ENCODE measurements at places on chromosomes 6 and 20.

- no peak for DNase-seq
Measured at GRCh38 chr6:127182501-127182900, 64.0 kb downstream of the RSPO3 start.

DNA sequence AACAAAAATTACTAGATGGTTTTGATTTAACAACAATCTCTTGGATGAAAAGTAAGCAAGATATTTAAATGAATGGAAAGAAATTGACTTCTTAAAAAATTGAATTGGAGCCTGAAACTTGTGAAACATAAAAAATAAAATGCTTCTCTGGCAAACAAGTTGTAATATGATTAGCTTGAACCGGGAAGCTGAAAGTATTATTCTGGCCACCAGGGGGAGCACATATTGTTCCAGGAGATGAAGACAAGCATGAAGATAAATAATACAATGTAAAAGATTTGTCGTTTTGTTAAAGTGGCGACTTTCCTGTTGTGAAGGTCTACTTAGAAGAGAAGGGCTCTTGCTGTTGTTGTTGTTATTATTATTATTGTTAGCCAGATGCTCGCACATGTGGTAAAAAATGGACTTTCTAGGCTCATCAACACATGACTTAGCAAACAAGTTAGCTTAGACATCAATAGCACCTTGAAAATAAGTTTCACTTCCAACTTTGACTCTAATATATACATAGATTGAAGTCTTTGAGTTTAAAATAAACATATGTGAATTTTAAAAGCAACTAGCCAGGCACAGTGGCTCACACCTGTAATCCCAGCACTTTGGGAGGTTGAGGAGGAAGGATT lies 14.2 kb downstream of the PAX1 start:
- peak; percentile 40 for DNase-seq

DNA sequence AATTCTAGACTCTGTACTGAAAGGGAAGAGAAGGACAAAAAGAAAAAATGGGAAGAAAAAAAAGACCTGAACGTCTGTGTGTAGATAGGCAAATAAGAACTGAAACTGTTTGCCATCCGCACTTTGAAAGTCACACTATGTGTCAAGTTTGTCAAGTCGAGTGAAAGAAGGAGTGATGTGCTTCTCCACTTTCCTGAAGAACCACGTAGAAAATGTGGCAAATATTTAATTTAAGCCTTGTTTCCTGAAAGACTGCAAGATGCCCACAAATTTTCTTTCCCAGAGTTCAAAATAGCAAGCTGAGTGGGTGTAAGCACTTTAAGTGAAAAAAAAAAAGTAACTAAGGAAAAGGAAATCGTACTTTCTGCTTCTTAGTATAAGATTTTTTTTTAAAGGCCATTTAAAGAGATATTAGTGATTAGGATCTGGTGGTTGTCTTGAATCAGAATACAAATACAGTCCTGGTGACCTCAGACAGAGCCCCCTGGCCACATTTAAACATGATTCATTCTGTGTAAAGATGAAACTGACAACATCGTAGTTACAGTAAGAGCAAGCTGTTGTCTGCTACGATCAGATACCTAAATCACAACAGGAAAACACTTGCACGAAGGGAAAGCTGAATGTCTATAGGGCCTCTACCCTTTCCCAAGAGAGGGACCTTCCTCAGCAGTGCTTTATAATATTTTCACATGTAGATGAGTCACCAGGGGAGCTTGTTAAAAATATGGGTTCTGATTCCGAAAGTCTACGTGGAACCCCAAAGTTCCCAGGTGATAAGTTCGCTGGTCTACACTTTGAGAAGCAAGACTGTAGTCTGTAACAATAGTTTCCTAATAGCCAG lies 102.3 kb downstream of the HIVEP2 start:
- DNase-seq: no peak

GRCh38 chr6:32792901-32793435 lies 23.8 kb downstream of the HLA-DOB start:
- no peak for DNase-seq

DNA sequence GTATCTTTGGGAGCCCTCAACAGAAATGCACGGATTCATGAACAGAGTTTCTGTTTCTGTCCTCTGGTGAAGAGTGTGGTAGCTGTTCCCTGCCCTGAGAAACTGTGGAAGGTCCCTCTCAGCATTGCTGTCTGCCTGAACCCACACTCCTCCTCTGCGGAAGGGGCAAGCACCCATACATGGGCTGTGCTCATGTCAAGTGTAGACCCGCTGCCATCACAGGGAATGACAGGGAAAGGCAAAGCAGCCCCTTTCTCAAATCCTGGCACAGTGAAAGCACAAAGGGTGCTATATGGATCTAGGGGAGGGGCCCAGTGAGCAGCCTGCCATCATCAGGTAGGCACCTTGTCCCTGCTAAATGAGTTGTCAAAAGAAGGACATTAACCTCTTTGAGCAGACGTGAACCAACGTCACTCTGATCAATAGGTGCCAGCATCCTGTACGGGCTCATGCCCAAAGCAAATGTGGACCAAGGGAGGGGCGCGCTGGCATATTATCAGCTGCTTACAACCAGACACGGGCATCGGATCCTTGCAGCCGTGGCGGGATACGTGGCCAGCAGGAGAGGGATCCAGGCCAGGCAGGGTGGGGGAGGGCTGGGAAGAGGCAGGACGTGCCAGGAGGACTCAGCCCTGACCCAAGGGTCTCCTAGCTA lies 231.2 kb upstream of the PMEPA1 start:
- DNase-seq: peak; percentile 71

- no peak for DNase-seq
Measured at GRCh38 chr6:14083751-14084150, 33.8 kb upstream of the CD83 start.

DNA sequence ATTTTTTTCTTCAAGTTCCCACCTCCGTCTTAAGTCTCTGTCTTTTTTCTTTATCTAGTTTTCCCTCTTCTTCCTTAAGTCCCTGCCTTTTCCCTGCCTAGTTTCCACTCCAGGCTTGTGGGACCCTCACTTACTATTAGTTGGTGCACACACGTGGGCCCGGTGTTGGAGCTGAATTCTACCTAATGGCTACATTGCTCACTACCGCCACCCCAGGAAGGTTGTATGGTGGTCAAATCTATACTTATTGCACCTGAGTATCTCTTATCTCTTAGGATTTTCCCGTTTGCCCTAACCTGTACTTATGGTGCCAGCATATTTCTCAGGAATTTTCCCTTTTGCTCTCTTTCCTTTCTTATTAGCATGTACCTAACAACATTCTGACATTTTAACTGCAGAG lies 692.8 kb downstream of the EPM2A start:
- no peak for DNase-seq

- DNase-seq: no peak
Measured at GRCh38 chr20:51473771-51474170, 68.7 kb downstream of the NFATC2 start.

DNA sequence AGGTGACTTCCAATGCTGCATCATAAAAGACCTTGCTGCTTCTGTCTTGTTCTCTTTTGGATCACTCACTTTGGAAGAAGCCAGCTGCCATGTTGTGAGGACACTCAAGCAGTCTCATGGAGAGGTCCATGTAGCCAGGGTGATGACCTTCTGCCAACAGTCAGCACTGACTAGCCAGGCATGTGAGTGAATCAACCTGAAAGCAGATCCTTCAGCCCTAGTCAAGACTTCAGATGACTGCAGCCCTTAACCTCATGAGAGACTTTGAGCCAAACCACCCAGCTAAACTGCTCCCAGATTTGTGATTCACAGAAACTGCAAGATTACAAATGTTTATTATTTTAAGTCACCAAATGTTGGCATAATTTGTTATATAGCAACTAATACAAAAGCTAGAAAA lies 86.0 kb upstream of the IYD start:
- no peak for DNase-seq

DNA sequence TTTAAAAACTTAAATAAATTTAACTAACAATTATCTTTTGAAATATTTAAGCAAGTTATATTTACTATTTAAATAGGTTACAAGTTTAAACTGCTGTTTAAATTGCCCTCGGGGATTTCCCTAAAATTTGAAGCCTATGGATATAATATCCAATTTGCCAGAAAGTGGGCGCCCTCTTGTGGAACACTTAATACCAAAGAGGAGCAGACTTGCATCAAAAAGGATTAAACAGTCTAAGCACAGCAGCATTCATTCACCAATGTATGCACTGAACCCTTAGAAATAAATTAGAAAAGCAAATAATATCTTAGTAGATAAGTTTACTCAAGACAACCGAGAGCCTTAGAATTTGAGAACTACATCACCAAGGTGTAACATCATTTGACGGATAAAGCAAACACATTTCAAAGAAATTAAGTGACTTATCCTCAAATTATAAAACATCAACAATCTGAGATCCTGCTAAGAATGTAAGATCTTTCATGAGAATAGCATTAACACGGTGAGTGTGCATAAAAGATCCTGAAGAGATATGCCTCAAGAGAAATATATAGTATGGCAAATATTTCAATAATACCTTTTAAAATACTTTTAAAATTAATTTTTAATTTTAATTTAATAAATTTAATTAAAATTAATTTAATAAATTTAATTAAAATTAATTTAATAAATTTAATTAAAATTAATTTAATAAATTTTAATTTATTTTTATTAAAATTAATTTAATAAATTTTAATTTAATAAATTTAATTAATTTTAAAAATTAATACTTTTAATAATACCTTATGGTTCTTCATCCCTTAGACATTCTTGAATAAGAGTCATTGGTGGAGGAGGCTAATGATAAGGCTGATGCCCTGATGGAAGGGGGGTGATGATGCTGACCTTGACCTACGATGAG lies 11.5 kb upstream of the MEP1A start:
- DNase-seq: peak; percentile 41

GRCh38 chr6:164692772-164693510 lies 616.5 kb downstream of the C6orf118 start:
- no peak for DNase-seq

GRCh38 chr20:24998631-24999445 lies 6.3 kb upstream of the APMAP start:
- DNase-seq: no peak

DNA sequence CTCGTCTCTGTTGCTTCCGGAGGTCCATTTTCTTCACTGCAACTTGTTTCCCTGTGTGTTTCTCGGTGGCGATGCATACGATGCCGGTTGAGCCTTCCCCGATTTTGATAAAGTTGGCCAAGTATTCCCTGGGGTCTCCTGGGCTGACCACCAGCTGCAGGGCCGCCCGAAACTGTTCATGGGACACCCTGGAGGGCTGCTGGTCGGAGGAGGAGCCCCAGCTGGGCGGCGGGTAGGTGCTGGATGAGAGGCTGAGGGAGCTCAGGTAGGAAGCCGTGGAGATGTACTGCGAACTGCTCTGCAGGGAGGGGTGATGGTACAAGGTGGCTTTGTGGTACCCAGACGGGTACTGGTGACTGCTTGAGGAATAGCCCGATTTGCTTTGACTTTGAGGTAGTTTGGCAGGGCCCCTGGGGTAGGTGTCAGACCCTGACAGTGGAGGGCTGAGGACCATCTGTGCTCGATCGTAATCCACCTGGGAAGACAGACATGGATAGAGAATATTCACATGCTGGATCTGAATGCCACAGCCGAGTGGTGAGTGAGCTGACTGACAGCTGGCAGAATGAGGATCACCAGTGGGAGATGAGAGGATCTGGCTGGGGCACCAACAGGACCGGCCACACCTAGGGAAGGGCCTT lies 51.6 kb downstream of the LAMP5 start:
- DNase-seq: no peak

DNA sequence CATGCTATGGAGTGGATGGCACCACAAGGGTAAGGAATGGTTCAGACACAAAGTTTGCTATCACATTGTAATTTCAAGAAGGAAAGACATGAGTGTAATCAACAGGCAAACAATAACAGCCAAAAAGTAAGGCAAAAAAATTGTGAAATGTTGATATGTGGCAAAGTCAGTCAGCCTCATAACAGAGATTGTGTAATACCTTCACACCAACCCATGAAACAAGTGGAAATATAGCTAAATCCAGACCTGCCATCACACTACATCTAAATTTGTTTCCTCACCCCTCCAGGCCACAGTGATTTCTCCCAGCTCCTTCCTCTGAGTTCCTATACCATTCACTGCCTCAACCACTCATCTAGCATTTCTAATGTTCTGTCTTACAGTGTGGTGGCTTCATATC lies 37.3 kb downstream of the SIM1 start:
- no peak for DNase-seq

GRCh38 chr6:124963831-124964763 lies 1.9 kb downstream of the RNF217 start:
- no peak for DNase-seq

- no peak for DNase-seq
Measured at GRCh38 chr20:11128220-11128718, 454.5 kb upstream of the JAG1 start.

DNA sequence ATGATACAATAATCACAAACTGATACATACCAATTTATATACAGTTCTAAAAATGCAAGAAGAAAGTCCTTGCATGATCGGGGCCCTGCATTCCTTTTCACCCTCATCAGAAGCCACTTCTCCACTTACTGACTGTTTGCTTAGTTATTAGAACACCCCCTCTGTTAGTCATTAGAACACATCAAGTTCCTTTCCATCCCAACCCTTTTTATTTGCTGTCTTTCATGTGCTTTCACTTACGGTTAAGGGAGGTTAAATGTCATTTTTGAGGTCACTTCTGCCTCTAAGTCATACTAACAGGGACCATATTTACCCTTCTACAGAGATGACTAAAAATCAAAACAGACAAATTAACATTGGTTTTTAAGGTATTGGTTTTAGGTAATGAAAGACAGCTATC lies 149.1 kb downstream of the LMBRD1 start:
- no peak for DNase-seq

GRCh38 chr6:130725551-130725950 lies 101.7 kb upstream of the SMLR1 start:
- DNase-seq: no peak

- DNase-seq: peak; percentile 62
Measured at GRCh38 chr6:10478187-10479040, 42.7 kb upstream of the GCNT2 start.

GRCh38 chr20:49904440-49905214 lies 10.7 kb downstream of the SPATA2 start:
- DNase-seq: no peak

GRCh38 chr20:50373674-50374286 lies 136.4 kb upstream of the PTPN1 start:
- DNase-seq: peak; percentile 25

GRCh38 chr20:1831096-1831495 lies 64.1 kb upstream of the SIRPA start:
- no peak for DNase-seq

- DNase-seq: no peak
Measured at GRCh38 chr6:164404812-164405488, 904.5 kb downstream of the C6orf118 start.

GRCh38 chr20:6480328-6481200 lies 286.9 kb upstream of the BMP2 start:
- DNase-seq: peak; percentile 93

DNA sequence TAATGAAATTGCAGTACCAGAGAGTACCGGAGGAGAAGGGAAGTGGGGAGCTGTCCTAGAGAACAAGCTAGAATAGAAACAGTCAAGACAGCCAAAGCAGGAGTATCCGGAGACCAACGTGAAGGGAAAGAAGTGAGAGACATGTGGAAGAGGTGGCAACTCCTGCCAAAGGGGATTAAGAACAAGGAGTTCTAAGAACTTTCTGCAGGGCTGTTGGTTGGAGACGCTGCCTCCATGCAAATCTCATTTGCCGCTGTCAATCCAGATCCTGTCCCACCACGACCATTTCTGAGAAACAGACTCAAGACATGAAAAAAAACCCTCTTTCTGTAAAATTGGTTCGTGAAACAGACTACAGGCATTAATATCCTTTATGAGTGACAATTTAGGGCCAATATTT lies 595.7 kb downstream of the PTPRT start:
- DNase-seq: no peak

Data from COR-L47 (cell line).